ENCODE measurements at places on chromosomes 12 and 14.

- DNase-seq: no peak
These were observed 171.0 kb upstream of the FOXN3 start for GRCh38 chr14:89588016-89588415.

DNA sequence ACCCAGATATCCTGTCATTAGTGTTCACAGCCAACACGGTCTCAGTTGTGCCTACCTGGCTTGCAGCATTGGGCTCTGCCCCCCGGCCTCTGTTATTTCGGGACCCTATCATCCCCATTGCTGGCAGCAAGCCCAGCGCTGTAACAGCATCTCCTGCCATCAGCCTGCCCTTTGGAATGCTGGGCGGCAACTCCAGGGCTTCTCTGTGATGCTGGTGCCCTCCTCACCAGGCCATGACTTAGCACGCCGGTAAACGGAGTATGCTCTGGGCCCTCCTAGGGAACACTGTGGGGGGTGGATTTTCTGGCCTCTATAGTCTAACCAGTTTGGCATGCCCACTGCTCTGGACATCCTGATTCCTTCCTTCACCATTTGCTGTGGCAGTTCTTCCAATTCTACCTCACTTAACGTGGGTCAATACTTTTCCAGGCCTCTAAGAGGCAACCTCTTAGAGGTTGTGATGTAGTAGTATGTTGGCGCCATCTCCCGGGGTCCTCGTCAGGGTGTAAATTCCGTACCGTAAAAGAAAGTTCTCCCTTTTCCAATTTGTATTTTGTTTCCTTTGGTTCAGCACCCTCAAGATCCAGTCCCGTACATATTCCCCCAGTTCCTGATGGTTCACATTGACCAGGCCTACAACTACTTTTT is 80.0 kb downstream of the SINHCAF start:
- DNase-seq: no peak

DNA sequence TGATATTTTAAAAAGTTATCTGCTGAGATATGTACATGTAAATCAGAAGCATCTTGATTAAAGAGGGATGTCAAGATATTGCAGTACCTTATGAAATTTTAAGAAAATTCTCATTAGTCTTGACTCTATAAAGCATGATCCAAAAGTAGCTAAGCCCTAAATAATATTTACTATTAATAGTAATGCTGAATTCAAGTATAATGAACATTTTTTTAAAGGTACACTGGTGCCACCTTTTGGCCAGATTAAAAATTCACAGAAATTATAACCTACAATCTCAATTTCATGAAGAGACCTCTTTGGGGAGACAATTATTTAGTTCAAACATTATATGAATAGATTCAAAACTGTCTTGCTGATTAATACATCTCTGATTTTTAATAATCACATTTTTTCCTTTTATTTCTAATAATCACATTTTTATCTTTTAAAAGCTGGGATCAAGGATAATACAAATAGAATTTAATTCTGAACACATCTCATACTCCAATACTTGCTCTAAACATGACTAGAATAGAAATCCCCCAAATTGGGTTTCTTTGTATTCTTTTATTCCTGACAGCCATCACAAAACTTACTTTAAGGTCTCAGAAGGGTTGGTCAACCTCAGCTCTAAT is 13.4 kb downstream of the AKAP5 start:
- peak; percentile 16 for DNase-seq

DNA sequence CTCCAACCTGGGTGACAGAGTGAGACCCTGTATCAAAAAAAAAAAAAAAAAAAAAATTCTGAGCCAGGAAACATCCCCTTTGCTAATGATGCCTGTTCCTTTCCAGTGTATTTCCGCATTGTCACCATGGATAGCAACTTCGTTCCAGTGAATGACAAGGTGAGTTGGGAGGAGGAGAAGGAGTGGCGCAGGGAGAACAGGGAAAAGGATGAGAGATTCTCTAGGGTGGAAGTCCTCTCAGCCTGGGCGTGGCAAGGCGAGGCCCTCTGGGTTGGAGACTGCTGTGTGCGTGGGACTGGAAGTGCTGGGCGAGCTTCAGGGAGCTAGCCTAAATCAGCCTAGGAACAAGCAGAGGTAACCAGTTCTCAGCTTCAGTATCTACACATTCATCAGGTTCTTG is 7.2 kb downstream of the A2ML1 start:
- no peak for DNase-seq

- DNase-seq: peak; percentile 32
These were observed 53.9 kb downstream of the ANAPC7 start for GRCh38 chr12:110349514-110350151.

DNA sequence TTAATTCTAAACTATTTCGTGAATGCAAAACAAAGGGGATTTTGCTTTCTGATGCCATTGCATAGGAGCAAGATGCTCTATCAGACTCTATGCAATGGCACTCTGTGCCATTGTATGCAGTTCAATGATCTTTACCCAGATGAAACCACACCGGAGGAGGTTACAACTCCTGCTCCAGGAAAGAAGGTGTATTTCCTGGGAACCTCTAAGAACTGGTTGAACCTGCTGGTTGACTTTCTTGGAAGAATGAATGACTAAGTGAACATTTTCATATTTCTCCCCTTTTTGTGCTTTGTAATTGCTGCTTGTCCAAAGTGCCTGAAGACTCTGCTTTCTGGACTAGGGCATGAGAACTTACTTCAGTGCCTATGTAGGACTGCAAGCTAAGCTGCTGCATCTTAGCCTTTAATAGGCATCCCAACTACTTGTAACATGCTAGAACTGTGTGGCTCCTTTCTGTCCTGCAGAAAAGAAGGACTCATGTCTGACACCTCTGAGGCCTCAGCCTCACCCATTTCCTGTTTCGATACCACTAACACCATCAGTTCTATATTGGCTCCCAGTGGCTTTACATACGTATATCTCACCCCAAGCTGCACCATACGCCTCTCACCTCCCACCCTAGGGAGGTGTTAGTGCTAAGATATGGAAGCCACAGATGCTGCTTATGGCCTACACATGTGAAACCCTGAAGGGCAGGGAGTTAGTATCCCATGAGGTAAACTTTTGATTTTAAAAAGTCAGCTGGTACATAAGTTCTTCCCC is 193.5 kb upstream of the CNOT2 start:
- DNase-seq: no peak

- no peak for DNase-seq
These were observed 5.0 kb upstream of the SLC35F4 start for GRCh38 chr14:57870686-57871457.

DNA sequence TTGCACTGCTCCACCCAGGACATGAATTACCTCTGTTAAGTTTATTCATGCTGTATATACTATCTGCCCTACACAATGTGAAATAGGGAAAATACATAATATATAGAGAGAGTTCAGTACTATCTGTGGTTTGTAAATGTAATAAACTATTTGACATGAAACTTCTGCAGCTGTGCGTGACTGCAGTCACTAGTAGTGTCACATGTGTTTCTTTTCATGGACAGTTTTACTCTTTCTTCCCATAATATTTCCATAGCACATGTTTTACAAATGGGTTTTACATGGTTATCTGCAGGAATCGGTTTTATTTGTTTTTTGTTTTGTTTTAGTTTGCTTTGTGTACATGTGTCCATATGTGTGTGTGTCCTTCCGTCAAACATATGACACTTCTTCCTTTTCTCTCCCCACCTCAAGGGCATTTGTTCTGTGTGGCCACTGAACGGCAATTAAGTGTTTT is 1644.1 kb upstream of the FLRT2 start:
- DNase-seq: no peak

GRCh38 chr14:93733231-93733630 is 55.1 kb downstream of the PRIMA1 start:
- DNase-seq: no peak

GRCh38 chr12:16285586-16285985 is 8.1 kb upstream of the SLC15A5 start:
- no peak for DNase-seq

DNA sequence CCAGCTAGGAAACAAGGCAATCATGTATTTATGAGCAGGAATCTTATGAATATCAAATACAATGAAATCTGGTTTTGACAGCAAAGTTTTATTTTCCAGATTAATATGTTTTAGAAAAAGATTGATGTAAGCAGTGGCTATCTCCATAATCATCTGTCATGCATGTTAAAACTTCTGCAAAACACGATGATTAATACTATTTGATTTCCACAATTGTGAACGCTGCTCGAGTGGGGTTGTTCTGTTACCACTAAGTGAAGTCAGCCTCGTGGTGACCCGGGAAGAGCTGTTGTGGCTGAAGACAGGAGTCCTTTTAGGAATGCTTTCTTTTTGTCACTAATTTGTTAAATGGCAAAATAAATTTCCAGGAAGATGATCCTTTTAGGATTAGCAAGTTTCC is 9.4 kb downstream of the CFAP251 start:
- no peak for DNase-seq

GRCh38 chr14:20441461-20441860 is 5.5 kb upstream of the KLHL33 start:
- no peak for DNase-seq

- DNase-seq: no peak
These were observed 58.6 kb downstream of the GLT1D1 start for GRCh38 chr12:128911861-128912260.

GRCh38 chr12:83848702-83849101 is 1063.9 kb downstream of the SLC6A15 start:
- no peak for DNase-seq

- no peak for DNase-seq
These were observed 27.4 kb upstream of the BATF start for GRCh38 chr14:75494896-75495295.

GRCh38 chr12:69732088-69732487 is 6.6 kb upstream of the RAB3IP start:
- no peak for DNase-seq

DNA sequence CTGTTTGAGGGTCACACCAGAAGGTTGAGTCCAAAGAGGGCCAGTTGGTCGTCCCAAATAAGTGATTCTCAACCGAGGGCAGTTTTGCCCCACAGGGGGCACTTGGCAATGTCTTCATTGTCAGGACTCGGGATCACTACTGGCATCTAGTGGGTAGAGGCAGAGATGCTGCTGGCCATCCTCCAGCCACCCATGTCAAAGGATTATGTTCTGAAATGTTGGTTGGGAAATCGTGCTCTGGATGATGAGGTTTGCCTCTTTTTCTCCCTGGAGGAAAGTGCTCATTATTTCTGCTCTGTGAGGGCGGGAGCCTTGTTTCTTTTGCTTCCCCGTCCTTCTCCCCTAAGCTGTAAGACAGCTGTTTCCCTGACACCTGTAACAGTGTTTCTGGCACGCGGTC is 3.6 kb downstream of the ZNF839 start:
- DNase-seq: peak; percentile 14

DNA sequence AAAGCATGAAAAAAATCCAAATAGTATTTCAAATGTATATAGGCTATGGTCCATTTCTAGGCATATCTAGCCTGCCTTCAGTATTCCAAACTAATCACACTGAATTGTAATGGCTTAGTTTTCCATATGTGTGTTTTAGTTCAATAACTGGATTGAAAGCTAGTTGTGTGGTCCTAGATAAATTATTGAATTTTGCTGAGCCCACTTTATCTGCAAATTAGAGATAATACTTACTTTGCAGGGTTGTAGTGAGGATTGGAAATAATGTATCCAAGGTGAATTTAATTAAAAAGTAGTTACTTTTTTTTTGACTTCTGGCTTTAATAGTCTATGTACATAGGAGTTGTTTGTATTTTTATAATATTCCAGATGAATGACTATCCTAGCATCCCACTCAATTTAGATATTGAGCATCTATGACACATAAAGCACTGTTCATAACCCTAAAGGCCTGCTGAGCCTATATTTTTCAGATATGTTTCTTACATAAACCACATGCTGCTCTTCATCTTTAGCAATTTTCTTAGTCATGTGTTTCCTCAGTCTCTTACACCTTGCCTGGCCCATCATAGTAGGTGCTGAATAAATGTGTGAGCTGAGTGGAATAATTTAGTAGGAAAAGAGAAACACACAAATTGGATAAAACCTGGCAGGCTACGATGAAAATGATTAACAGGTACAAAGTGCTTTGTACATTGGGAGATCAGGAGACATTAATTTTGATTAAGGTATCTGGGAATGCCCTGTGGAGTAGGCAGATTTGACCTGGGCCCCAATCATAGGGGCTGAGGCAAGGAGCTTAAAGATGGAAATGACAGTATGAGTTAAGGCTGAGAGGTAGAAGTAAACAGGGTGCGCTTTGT is 1.1 kb upstream of the ATP23 start:
- DNase-seq: no peak

- no peak for DNase-seq
These were observed 120.8 kb downstream of the CHST11 start for GRCh38 chr12:104577581-104577981.

DNA sequence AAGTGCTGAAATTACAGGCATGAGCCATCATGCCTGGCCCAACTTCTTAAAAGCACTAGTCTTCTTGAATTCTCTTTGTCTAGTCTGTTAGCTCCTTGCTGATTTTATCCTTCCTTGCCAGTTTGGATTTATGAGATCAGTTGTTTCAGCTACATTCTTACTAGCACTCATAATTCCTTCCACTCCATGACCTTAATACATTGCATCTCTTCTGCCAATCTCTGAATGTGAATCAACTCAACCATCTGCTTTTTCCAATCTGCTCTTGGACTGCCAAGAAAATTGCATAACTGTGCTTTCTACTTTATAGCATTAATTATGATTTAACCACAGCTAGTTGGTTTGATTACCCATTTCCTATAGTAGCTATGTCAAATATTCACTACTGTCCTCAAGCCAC is 14.9 kb upstream of the HEATR5A start:
- no peak for DNase-seq

DNA sequence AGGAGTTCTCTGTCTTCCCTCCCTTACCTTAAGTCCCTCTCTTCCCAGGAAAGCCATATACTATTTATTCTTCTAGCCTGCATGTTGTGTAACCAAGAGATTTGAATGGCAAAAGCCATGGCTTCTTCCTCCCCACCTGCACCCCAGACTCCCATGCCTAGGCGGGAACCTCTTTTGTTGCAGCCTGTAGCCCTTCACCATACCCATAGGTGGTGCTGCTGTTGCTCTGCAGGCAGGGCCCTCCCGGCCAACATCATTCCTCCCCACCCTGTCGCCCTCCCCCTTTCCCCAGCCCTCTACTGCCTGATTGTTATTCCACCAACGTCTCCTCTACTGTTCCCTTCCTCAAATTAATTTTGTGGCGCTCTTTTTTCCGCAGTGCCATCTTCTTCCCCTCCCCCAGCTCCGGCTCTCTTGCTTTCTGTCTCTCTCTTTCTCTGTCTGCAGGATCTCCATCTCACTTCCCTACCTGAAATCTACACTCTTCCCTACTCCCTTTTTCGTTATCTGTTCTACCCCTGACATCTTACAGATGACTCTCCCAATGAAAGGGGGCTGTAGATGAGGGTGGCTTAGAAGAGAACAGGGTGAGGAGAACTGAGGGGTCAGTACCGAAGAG is 13.8 kb downstream of the NGDN start:
- no peak for DNase-seq

- no peak for DNase-seq
These were observed 52.1 kb downstream of the NIN start for GRCh38 chr14:50778721-50779483.

GRCh38 chr12:106682594-106683234 is 91.8 kb upstream of the RIC8B start:
- DNase-seq: no peak

GRCh38 chr12:132346471-132347175 is 17.2 kb upstream of the GALNT9 start:
- no peak for DNase-seq

- DNase-seq: peak; percentile 42
These were observed 50.9 kb upstream of the VASH1 start for GRCh38 chr14:76710056-76711010.

GRCh38 chr12:31582155-31582554 is 8.8 kb downstream of the DENND5B start:
- DNase-seq: no peak

GRCh38 chr12:113299619-113300237 is 35.2 kb downstream of the SLC8B1 start:
- no peak for DNase-seq
